ENCODE measurements at places on chromosomes 1 and 21.

DNA sequence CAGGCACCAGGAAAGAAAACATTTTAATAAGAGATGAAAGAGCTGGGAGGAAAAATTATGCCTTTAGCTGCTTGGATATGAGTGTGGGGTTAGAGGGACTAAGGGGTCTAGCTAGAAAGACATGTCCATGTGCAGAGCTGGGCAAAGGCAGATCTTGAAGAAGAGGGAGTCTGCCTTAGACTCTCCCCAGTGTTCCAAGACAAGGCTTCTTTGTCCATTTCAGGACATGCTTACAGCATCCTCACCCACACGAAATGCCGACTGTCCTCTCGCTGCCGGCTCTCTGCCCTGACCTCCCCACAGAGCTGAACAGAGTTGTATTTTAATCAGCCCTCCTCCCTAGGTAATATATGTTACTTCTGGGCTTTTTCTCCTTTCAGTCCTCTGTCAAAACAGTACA, 100.7 kb upstream of the ATP1B1 start:
- no peak for DNase-seq

DNA sequence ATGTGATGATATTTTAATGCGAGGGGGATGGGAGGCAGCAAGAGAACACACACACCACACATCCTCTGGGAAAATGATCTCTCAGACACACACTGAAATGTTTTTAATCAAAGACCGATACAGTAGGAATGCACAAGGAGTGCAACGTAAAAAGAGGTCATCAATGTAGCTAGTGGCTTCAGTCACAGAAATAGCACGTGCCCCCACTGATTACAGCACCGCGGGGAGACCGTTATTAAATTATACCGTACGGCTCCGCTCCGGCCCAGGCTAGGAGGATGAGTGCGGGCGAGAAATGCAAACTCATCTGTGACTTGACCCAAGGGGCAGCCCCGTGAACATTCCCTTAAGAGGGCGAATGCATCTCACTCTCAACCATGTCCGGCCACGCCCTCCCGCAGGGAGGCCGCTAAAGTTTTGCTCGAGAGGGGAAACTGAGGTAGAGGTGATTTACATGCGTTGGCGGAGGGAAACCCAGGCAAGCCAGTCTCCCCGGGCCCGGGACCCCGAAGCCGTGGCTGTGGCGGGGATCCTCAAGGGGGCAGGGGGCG, 552 bp downstream of the UBR4 start:
- peak; percentile 65 for DNase-seq

DNA sequence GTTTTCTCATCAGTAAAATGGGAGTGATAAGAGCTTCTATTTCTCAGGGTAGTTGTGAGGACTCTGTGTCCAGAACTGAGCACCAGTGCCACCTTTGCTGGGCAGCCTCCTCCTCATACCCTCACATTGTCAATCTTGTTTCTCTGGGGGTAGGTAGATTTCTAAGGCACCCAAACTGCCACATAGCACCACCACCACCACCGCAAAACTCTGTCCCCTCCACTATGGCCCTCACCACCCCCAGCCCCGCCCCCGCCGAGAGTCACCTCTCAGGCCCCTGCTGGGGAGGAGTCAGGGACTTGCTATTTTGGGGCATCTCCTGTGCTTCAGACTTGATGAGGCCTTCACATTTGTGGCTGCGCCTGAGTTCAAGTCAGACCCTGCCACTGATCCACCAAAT, 549.2 kb downstream of the PTPRU start:
- no peak for DNase-seq

DNA sequence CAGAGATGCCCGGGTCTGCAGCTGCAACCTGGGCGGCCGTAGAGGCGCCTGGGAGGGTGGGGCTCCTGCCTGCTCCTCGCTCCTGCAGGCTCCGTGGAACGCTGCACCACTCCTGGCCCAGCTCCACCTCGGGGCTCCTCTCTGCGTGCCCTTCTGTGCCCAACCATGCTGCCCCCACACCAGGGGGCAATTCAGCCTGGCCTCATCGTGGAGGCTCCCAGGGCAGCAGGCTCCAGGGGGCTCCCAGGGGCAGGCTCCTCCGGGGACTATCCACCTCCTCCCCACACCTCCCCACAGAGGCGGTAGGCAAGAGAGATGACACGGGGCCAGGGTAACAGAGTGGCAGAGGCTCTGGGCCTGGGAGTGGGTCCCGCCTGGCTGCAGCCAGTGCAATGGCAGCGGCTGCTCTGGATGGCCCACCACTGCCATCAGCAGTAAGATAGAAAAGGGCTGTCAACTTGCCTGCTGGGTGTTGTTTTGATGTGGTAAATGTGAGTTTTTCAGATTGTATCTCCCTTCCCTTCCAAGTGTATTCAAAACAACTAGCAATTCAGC, 22.4 kb upstream of the LRRC8C start:
- DNase-seq, result no peak

GRCh38 chr1:95578462-95578861, 344.5 kb downstream of the RWDD3 start:
- no peak for DNase-seq

DNA sequence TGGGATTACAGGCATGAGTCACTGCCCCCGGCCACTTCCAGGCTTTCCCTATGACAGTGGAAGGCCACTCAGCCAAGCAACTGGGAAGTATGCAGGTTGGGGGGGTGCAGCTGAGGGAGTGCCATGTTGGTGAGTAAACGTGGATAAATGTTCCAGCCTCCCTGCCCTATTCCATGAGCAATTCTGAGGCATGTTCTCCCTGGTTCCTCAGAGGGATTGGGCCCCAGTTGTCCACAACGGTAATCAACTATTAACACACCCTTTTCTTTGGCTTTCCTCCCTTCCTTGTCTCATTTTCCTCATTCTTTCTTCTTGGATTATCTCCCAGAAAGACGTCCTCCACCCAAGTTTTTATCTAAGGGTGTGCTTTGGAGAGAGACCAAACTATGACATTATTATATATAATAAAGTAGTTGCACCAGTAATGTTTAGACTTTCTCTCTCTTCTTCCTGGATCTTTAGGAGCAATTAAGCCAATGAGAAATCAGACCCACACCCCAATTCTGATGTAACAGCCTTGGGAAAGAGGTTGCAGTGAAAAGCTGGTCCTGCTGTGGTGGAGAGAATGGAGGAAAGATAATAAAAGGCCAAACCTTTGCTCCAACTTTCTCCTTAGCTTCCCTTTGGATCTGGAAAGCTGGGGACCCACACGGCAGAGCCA, 6.8 kb upstream of the SLAMF9 start:
- DNase-seq, result no peak

GRCh38 chr1:160718210-160718609, 6.6 kb upstream of the CD48 start:
- no peak for DNase-seq

GRCh38 chr1:185741551-185741950, 7.4 kb downstream of the HMCN1 start:
- no peak for DNase-seq

DNA sequence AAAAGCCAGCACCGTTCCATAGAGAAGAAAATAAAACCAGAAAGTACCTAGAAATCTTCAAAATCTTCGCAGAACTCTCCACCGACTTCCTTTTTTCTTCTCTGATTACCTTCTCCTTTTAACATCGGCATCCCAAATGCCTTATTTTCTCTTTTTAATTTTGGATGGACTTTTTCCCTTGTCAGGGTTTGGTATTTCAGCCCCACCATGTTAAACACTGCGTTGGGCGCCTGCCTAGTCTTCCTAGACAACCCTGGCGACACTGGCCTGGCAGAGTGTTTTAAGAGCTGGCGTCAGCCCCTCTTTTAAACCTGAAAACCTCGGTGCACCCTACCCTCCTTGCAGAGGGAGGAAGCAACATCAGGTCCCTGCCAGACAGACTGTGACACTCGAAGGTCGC, 66.0 kb upstream of the EFHD2 start:
- DNase-seq, result no peak

GRCh38 chr1:2786329-2787162, 14.9 kb downstream of the TTC34 start:
- DNase-seq, result peak; percentile 43

DNA sequence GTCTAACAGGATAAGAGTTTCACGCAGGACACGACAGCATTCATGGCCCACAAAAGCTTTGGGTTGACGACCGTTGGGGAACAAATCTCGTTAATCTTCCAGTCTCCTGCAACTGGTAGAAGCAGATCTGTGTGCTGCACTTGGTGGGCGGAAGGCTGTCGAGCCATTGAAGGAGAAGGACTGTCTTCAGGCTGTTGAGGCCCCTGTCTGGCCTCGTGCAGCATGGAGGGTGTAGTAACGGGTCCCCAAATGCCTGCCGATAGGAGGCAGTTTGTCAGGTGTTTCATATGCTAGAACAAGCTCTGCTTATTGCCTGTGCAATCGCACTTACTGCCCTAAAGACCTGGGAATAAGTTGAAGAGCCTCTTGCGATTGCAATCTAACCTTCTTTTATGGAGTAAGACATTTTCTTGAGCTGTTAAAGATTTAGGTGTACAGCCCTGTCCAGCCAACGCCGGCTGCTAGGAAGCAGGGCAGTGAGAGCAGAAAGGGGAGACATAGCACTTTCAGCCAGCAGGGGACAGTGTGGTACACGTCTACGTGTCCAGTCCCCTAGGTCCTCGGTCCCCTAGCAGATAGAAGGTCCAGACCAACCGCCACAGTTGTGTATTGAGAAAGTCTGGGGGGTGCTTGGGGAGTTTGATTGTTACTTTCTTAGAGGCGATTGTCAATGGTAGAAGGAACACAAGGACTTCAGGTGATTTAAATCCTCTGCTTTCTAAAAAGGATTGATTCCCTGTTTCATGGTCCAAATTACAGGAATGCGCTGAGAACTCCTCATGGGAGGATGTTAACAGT, 102.3 kb upstream of the TMPRSS2 start:
- DNase-seq, result peak; percentile 81

GRCh38 chr21:43691801-43692200, 27.1 kb upstream of the PDXK start:
- no peak for DNase-seq

DNA sequence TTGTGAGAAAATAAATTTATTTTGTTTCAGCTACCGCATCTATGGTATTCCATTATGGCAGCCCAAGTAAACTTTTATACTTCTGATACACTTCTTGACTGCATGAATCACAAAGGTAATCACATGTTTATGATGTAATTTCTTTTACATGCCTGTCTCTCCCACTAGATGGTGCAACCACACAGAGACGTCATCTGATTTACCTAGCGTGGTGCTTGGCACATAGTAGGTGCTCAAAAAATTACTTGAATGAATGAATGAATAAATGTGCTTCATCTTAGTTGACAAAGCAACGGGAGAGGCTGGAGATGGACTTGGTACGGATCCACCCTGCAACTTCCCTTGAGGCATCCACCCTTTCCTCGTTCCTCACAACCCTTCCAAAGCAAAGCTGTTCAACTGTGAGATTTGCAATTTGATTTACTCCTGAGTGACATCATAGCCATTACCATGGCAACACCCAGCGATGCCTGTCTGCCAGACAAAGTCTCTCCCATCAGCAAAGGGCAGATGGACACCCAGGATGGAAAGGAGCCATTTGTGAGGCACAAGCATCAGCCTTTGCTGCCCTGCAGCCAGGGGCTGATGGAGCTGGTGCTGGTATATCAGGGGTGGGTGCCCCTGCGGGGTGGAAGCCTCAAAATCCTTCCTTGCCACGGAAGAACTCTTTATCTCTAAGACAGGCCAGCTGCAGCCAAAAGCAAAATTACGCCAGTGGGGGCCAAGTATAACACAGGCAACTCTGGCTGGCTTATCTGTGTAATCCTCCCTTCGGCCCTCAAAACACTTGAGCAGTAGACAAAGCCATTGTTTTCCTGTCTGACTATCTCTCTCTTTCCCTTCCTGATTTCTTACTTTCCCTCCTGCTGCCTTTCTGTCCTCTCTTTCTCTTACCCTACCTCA, 18.9 kb upstream of the VWA5B1 start:
- peak; percentile 39 for DNase-seq

- no peak for DNase-seq
Measured at GRCh38 chr21:33063907-33064622, 5.9 kb upstream of the OLIG1 start.

- DNase-seq, result no peak
Measured at GRCh38 chr1:96464522-96464921, 257.1 kb upstream of the PTBP2 start.

- no peak for DNase-seq
Measured at GRCh38 chr1:236209185-236209584, 66.8 kb downstream of the GPR137B start.

- no peak for DNase-seq
Measured at GRCh38 chr1:109959974-109960744, 24.4 kb upstream of the AHCYL1 start.

- no peak for DNase-seq
Measured at GRCh38 chr1:14482784-14483450, 115.6 kb upstream of the KAZN start.

DNA sequence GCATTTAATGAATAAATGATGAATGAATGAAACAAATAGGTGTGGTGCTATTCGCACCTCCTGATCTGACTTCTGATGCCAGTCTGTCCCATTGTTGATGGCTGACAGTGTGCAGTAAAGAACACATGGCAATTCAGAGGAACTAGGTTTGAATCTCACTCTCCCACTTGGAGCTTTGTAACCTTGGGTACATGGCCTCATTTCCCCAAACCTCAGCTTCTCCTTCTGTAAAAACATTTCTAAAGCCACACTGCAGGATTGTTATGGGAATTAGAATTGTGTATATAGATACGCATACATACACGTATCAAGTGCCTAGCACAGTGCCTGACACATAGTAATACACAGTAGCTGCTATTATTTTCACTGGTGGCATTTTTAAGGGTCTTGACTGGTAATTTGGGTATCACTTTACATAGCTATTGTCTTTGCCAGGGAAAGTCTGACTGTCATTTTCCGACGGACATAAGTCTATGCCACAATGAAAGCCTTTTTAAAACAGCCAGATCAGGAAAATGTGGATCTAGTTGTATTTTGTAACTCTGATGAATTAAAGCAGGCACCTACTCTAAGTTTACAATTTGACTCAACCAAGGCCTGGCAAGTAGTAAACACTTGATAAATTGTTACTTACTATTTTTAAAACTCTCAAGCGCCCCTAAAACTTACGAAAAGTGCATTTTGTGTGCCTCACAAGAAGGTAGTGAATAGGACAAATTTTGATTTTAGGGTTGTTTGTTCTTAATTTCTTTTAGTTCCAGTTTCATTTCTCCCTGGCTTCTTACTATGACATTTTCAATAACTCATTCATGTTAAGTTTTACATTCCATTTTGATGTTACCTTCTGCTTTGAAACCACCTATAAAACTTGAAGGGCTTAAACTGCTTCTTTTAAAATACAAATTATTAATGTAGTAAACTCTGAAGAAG, 164.4 kb downstream of the SDCCAG8 start:
- DNase-seq, result no peak
